Keratinocyte (primary cell): ENCODE measurements at places on chromosomes 6 and 20. TPM values are rescaled to one million over a fixed set of nuclear protein-coding genes. Genes with fewer than 3 reads are reported as not detected.

Gene ZFP57
- polyA plus RNA-seq: 17.4 to 26.3 TPM (median 22.5 TPM) in 3 replicates

Gene OOEP
- polyA plus RNA-seq: 0.08 TPM in 1 of 3 replicates, not detected in the others

Gene ZC2HC1B
- polyA plus RNA-seq: not detected in 3 replicates

- H3K36me3 ChIP-seq: peaks cover 2% of the 10 kb centered on the region
- no peak overlapping the region for H3K4me3 ChIP-seq
- H3K4me1 ChIP-seq: no peaks in the 10 kb centered on the region
Observed at GRCh38 chr6:111774346-111774703, 98.9 kb downstream of the FYN start.

DNA sequence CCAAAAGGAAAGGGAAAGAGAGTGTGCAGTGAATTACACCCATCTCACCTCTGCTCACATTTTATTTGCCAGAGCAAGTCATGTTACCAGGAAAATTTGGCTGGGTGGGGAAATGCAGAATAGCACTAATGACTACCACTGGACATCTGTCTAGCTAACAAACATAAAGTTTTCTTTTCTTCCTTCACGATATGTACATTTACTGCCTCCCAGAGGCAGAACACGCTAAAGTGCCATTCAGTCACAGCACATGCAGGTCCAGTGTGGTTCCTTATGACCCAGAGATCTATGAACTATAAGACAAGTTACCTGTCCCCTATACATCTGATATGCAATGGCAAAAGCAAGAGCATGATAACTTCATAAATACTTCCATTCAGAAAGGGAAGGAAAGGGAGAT, 194.1 kb downstream of the OGFRL1 start:
- no peak overlapping the region for H3K4me3 ChIP-seq
- H3K27me3 ChIP-seq: no peaks in the 10 kb centered on the region
- peaks cover 20% of the 10 kb centered on the region for H3K4me1 ChIP-seq
- no peak for DNase-seq

GRCh38 chr6:52314752-52315151, 30.2 kb upstream of the MCM3 start:
- no peaks in the 10 kb centered on the region for H3K36me3 ChIP-seq
- DNase-seq: no peak
- no peaks in the 10 kb centered on the region for H3K27me3 ChIP-seq
- no peak overlapping the region for H3K4me3 ChIP-seq

- DNase-seq: no peak
- no peaks in the 10 kb centered on the region for H3K36me3 ChIP-seq
- no peaks in the 10 kb centered on the region for H3K27me3 ChIP-seq
- H3K4me1 ChIP-seq: no peaks in the 10 kb centered on the region
- H3K27ac ChIP-seq: no peak overlapping the region
Observed at GRCh38 chr6:153591159-153591558, 447.9 kb upstream of the OPRM1 start.

GRCh38 chr20:35451295-35451694, 4.1 kb upstream of the CEP250 start:
- no peaks in the 10 kb centered on the region for H3K27me3 ChIP-seq
- H3K4me1 ChIP-seq: peaks cover 26% of the 10 kb centered on the region
- no peaks in the 10 kb centered on the region for H3K36me3 ChIP-seq
- H3K4me3 ChIP-seq: no peak overlapping the region

DNA sequence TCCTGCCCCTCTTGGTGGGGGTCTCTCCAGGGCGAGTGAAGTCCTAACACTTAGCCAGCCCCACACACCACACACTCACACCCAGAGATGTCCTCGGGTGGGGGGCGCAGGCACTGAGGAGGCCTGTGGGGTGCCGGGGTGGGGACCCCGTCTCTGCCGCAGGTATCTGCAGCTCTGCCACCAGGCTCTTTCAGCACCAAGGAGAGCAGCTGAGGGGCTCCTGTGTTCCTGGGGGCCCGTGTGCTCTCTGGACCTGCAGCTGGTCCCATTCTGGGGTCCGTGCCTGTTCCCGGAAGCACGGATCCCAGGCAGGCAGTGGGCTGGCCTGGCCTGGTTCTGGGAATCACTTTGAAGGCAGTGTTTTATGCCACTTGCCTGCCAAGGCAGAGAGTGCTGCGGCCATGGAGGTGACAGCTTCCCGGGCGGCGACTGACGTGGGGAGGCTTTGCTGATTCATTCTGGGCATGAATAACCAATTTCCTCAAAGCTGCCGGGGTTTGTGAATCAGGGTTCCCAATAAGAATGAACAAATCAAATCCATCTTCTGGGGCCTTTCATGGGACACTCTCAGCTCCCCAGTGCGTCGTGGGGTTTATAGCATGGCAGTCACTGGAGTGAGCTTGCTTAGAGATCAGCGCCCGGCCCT, 54.4 kb upstream of the SLCO4A1 start:
- H3K4me3 ChIP-seq: no peak overlapping the region
- H3K4me1 ChIP-seq: peaks cover 8% of the 10 kb centered on the region
- no peak overlapping the region for H3K27ac ChIP-seq
- H3K36me3 ChIP-seq: no peaks in the 10 kb centered on the region
- DNase-seq: no peak
